Mesendoderm (in vitro differentiated cells): ENCODE measurements at places on chromosomes 6 and 20.

- no peak for DNase-seq
Observed at GRCh38 chr6:153183925-153184324, 52.8 kb upstream of the RGS17 start.

GRCh38 chr6:132005178-132005577 lies 54.0 kb upstream of the CCN2 start:
- no peak for DNase-seq

GRCh38 chr6:148530976-148531375 lies 188.3 kb downstream of the SASH1 start:
- DNase-seq, result no peak

DNA sequence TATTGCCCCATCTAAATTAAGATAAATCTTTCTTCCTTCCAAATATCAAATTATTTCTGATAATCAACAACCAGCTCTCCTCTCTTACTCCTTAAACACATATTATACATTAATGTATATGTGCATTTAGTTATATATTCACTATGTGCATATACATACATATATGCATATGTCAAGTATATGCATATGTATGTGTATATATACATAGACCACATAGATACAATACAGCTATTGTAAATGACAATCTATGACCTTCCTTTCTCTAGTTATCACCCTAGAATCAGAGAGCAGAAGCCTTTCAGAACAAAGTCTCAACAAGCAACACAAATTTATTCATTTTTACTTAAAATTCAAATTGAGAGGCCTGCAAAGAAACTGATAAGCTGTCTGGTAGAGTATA lies 241.1 kb upstream of the THEMIS start:
- no peak for DNase-seq

DNA sequence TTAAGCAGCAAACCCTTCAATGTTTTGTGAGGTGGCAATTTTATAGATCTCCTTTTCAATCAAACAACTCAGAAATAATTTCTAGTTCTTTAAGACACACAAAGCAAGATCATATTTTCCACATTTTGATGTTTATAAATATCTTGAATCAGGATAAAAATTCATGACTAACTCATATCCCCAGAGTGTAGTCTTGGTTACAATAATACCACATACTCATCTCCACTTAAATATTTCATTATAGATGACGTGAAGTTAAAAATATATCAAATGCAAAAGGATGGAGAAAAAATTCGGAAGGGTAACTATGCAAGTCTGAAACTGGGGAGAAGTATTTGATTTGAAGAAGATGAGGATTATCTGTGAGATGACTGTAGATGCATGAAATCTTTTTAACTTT lies 59.8 kb upstream of the HIVEP1 start:
- DNase-seq, result no peak

DNA sequence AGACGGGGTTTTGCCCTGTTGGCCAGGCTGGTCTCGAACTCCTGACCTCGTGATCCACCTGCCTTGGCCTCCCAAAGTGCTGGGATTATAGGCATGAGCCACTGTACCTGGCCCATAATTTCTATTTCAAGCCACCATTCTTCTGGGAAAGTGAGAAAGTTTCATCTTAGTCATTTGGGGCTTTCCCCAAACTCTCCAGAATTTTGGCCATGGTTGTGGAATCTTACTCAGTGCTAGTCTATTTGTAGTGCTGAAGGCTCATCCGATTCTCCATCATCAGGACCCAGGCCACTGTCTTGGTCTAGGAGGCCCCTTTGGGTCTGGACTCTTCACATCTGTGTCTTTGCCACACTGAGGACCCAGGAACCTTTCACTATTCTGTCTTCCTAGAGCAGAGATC lies 164.9 kb downstream of the EYA2 start:
- no peak for DNase-seq

DNA sequence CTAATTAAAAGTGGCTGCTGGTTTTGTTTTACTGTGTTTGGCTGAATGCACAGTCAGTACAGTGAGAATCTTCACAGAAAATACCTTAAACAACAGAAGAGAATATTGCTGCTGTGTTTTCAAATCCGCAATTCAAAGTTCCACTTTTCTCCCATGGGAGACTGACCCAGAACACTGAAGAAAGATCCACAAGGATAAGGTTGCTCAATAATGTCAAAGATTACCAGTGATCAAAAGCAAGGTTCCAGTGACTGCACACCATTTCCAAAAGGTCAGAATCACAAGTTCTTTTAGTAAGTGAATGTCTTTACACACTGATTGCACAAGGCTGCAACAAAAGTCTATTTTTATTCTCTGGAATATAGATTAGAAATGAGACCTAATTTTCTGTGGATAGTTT lies 82.3 kb downstream of the EPHA7 start:
- DNase-seq, result no peak

DNA sequence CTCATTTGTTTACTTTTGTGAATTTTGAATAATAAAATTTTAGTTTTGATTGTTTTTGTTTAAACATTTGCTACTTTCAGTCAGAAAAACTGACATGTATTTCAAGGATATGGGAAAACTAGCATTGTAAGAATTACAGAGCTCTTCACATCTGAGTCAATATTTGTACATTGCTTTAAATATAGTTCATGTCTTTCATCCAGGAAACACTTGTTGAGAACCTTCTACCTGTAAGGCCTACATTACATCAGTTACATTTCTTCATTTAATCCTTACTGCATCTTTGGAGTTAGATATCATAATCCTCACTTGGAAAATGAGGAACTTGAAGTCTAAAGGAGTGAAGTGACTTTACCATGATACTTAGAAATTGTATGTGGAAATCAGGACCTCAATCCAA lies 242.9 kb downstream of the KCNQ5 start:
- DNase-seq, result no peak
